ENCODE measurements at places on chromosomes 16 and 17. TPM values are rescaled to one million over a fixed set of nuclear protein-coding genes. Genes with fewer than 3 reads are reported as not detected.
A peak's percentile ranks its signal among the peaks of the same experiment; 100 is the strongest.

DNA sequence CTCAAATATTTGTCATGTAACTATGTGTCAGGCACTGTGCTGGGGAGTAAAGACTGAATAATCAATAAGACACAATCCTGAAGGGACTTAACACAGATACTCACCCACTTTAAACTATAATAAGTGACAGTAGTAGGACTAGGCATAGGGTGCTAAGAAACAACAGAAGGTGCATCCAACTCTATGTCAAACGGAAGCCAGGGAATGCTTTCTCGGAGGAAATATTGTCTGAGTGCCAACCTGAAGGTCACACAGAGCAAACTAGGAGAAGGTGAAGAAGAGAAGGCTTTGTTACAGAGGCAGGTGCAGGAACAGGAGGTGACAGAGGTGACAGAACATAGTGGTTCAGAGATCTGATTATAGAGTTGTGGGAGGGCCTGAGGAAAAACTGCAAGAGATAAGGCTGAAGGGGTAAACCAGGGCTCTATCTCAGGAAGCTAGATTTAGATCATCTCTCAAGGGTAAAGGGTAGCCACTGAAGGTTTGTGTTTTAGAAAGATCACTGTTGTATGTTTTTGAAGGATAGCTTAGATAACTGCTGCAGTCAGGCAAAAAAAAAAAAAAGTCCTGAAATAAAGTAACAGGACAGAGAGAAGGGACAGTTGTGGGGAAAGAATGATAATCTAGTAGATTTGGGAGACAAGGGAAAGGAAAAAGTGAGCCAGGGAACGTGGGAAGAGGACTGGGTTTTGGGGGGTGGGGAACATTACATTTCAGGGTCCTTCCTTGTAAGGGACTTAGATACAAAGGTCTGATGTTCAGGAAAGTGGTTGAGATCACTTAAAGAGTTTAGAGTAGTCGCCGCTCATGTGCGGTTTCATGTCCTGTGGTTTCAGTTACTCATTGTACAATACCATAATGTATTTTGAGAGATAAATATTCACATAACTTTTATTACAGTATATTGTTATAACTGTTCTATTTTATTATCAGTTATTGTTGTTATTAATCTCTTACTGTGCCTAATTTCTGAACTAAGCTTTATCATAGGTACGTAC is 85.6 kb upstream of the NETO2 start:
- DNase-seq: no peak
- H3K4me3 ChIP-seq: no peak overlapping the region
- H3K27ac ChIP-seq: no peak overlapping the region
- no peaks in the 10 kb centered on the region for H3K36me3 ChIP-seq
- H3K27me3 ChIP-seq: no peaks in the 10 kb centered on the region
- H3K4me1 ChIP-seq: no peaks in the 10 kb centered on the region

The GPRC5C gene
- total RNA-seq: 80.8 TPM

DNA sequence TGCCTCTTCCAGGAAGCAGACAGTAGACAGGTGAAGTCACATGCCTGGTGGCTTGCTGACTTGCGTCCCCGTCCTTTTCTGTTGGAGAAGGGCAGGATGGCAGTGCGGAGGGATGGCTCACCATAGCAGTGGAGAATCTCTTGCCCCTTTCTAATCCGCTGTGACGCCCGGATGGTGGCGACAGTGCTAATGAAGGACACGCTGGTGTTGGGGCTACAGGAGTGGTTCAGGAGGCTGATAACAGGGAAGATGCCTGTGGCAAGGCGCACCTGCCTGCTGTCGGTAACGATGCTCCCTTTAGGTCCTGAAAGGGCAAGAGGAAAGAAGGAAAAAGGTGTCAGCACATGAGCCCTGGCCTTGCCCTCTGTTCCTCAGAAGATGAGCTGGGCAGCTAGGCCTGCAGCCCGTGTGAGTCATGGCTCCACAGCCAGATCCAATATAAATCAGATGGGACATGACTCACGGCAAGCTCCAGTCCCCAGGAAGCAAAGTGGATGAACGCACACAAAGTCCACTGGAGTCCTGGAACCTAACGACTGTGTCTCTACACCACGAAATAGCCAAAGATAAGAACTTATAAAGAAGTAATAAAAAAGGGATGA is 25.5 kb downstream of the SERPINF1 start:
- H3K4me3 ChIP-seq: no peak overlapping the region
- no peaks in the 10 kb centered on the region for H3K27me3 ChIP-seq
- DNase-seq: no peak
- no peaks in the 10 kb centered on the region for H3K4me1 ChIP-seq
- H3K36me3 ChIP-seq: peaks cover 47% of the 10 kb centered on the region
- H3K27ac ChIP-seq: no peak overlapping the region

The GRIN2A gene
- total RNA-seq: 1.2 TPM

GRCh38 chr17:75673487-75673886 is 6.3 kb downstream of the SAP30BP start:
- H3K36me3 ChIP-seq: peaks cover 79% of the 10 kb centered on the region
- no peak overlapping the region for H3K4me3 ChIP-seq
- no peaks in the 10 kb centered on the region for H3K4me1 ChIP-seq
- H3K27ac ChIP-seq: no peak overlapping the region
- no peaks in the 10 kb centered on the region for H3K27me3 ChIP-seq

- no peaks in the 10 kb centered on the region for H3K4me1 ChIP-seq
- H3K27ac ChIP-seq: no peak overlapping the region
- H3K4me3 ChIP-seq: no peak overlapping the region
- no peak for DNase-seq
- H3K27me3 ChIP-seq: no peaks in the 10 kb centered on the region
These were observed 11.0 kb downstream of the C16orf54 start for GRCh38 chr16:29734786-29735185.

- H3K36me3 ChIP-seq: peaks cover 7% of the 10 kb centered on the region
- peak; percentile 74 for DNase-seq
- H3K27ac ChIP-seq: no peak overlapping the region
- H3K27me3 ChIP-seq: no peaks in the 10 kb centered on the region
These were observed 9.1 kb downstream of the TSC2 start for GRCh38 chr16:2056681-2057407.

The EME1 gene
- total RNA-seq: 21.5 TPM

DNA sequence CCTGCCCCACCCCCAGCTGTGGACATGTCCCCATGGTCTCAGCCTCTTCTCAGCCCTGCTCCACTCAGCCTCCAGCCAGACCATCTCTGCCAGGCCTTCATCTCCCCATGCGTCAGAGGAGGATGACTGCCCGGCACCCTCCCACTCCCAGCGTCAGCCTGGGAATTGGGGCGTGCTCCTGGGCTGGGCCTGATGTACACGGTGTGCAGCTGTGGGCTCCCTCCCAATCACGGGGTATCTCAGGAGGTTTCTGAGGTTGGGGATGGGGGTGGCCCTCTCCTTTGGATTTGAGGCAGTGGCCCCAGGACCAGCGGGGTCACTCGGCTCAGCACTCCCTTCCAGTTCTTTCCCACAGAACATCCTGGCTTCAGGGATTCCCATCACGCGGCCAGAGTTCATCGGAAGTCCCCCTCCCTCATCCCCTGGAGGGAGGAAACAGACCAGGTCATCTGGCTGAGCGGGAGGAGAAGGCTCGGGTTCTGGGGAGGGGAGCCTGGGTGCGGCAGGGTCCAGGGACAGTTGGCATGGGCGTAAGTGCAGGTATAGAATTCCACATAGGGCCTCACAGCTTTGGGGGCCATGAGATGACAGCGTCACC is 36.9 kb downstream of the SOCS3 start:
- H3K27me3 ChIP-seq: no peaks in the 10 kb centered on the region
- no peak overlapping the region for H3K27ac ChIP-seq
- no peaks in the 10 kb centered on the region for H3K36me3 ChIP-seq
- no peak overlapping the region for H3K4me3 ChIP-seq
- no peak for DNase-seq

GRCh38 chr16:9042533-9042932 is 48.9 kb upstream of the HAPSTR1 start:
- no peak overlapping the region for H3K27ac ChIP-seq
- H3K27me3 ChIP-seq: no peaks in the 10 kb centered on the region
- H3K4me1 ChIP-seq: no peaks in the 10 kb centered on the region
- peak; percentile 54 for DNase-seq
- H3K4me3 ChIP-seq: no peak overlapping the region

The SULT1A2 gene
- total RNA-seq: 1.9 TPM

- H3K36me3 ChIP-seq: no peaks in the 10 kb centered on the region
- peak; percentile 92 for DNase-seq
- no peak overlapping the region for H3K4me3 ChIP-seq
- peak overlapping the region; percentile 30 for H3K27ac ChIP-seq
- no peaks in the 10 kb centered on the region for H3K27me3 ChIP-seq
- H3K4me1 ChIP-seq: peaks cover 12% of the 10 kb centered on the region
These were observed 76.0 kb downstream of the RAP1GAP2 start for GRCh38 chr17:2872282-2872681.

The TEKT5 gene
- 0.31 TPM for total RNA-seq

The STAT5A gene
- total RNA-seq: 2.1 TPM

DNA sequence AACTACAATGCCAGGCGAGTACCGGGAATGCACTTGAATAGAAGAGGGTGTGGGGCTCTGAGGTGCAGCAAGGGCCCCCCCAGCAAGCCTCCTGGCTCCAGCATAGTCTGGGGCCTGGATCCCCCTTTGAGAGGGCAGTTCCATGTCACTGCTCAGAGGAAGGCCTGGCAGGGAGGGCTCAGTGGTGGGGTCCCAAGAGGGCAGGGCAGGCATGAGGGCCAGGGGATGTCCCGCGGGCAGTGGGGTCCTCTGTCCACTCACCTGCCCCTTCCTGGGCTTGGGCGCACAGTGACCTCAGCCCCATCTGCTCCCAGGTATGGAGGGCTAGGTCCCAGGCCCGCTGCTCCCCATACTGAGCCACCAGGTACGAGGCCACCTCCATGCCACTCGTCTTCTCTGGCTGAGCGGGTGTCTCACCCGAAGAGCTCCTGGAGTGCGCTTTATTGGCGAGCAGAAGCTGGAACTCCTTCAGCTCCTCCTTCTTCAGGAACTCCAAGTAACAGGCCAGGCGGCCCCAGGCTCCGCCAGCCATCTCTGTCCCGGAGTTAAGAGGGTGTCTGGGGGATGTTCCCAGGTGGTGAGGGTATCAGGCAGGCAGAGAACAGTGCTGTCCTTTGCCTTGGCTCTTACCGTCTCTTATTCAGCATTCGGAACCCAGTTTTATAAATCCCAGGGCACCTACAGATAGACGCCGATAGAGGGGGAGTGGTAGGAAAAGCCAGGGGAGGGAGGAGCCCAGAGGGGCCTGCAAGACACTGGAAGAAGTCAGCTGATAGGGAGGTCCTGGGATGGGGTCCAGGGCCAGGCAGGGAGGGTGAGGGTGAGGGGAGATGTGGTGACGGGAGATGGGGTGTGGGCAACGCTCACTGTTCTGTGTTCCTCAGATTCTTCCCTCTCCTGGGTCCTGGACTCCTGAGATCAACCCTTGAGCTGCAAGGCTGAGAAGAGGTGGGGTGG is 605 bp downstream of the NLRP1 start:
- no peak overlapping the region for H3K27ac ChIP-seq
- no peaks in the 10 kb centered on the region for H3K27me3 ChIP-seq
- H3K36me3 ChIP-seq: no peaks in the 10 kb centered on the region
- H3K4me1 ChIP-seq: no peaks in the 10 kb centered on the region
- H3K4me3 ChIP-seq: no peak overlapping the region

The IGSF6 gene
- not detected for total RNA-seq

The TBC1D16 gene
- 129 TPM for total RNA-seq

GRCh38 chr16:73053364-73054124 is 5.6 kb upstream of the ZFHX3 start:
- peaks cover 6% of the 10 kb centered on the region for H3K4me1 ChIP-seq
- peaks cover 91% of the 10 kb centered on the region for H3K27me3 ChIP-seq
- peak; percentile 73 for DNase-seq

The TBKBP1 gene
- total RNA-seq: 14.5 TPM

DNA sequence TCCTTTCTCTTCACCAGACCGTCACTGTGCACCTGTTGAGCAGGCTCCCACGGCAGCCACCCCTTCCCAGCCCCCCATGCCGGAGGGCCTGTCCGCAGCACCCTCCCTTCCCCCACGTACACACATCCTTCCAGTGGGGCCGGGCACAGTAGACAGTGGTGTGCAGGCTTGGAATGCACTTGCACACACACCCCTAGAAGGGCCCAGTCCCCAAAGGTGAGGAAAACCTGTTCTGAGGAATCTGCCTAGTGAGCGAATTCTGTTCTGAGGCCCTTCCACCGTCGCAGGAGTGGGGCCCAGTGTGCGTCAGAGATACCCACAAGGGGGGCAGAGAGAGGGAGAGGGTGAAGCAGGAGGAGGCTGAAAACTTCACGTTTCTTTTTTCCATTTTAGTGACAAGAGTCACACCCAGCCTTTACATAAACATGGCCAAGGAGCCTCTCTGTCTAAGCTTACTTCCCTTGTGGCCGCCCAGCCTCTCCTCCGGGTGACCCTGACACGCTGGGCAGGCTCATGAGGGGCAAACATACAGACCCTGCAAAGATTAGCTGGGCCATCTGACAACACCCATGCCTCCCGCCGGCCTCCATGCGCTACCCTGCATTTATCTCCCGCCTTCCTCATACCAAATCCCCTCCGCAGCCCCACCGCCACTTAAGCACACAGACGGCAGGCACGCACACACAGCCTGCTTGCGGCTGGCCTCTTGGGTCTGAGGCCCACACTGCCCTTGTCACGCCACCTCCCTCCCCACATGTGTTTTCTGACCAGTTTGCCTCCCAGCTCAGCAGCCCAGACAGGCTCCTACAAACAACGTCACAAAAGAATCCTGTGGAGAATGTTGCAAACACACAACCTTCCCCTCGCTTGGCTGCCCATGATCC is 1.8 kb downstream of the ZBTB4 start:
- H3K4me3 ChIP-seq: peak overlapping the region; percentile 84
- no peaks in the 10 kb centered on the region for H3K36me3 ChIP-seq
- DNase-seq: peak; percentile 73
- peak overlapping the region; percentile 60 for H3K27ac ChIP-seq

GRCh38 chr17:29107933-29108822 is 65.2 kb downstream of the PIPOX start:
- H3K4me1 ChIP-seq: no peaks in the 10 kb centered on the region
- no peak for DNase-seq
- no peak overlapping the region for H3K4me3 ChIP-seq
- peak overlapping the region; percentile 24 for H3K27ac ChIP-seq
- no peaks in the 10 kb centered on the region for H3K36me3 ChIP-seq

DNA sequence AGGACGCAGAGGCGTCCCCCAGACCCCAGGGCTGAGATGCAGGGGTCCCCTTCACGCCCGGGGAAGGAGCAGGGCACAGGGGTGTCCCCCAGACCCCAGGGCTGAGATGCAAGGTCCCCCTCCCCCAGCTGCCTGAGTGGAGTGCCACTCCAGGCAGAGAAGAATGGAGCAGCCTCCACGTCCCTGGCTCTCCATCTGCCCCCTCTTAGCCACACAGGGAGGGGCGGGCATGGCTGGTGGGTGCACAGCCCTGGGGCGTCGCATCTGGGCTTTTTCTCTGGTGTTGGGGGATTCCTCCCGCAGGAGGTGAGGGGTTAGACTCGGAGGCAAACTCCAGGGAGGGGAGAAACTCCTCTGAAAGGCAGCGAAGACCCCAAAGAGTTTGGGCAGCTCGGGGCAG is 17.5 kb downstream of the CIBAR2 start:
- no peak overlapping the region for H3K4me3 ChIP-seq
- no peak overlapping the region for H3K27ac ChIP-seq
- no peaks in the 10 kb centered on the region for H3K27me3 ChIP-seq
- no peaks in the 10 kb centered on the region for H3K36me3 ChIP-seq
- peaks cover 2% of the 10 kb centered on the region for H3K4me1 ChIP-seq

- H3K27me3 ChIP-seq: no peaks in the 10 kb centered on the region
- H3K27ac ChIP-seq: no peak overlapping the region
- H3K4me1 ChIP-seq: peaks cover 2% of the 10 kb centered on the region
- H3K36me3 ChIP-seq: peaks cover 5% of the 10 kb centered on the region
These were observed 5.6 kb upstream of the CYBA start for GRCh38 chr16:88656291-88656980.

GRCh38 chr16:4060823-4061222 is 55.4 kb downstream of the ADCY9 start:
- H3K4me3 ChIP-seq: no peak overlapping the region
- no peaks in the 10 kb centered on the region for H3K36me3 ChIP-seq
- H3K27me3 ChIP-seq: no peaks in the 10 kb centered on the region
- no peak for DNase-seq
- no peak overlapping the region for H3K27ac ChIP-seq
- H3K4me1 ChIP-seq: no peaks in the 10 kb centered on the region
